ENCODE measurements at places on chromosomes 2 and 18.

- no peak for DNase-seq
These were observed 20.8 kb upstream of the KCNK3 start for GRCh38 chr2:26671691-26672090.

- no peak for DNase-seq
These were observed 219.5 kb downstream of the BCL2 start for GRCh38 chr18:63099848-63100629.

GRCh38 chr2:61898810-61899209 is 6.7 kb upstream of the COMMD1 start:
- DNase-seq, result no peak

- DNase-seq, result no peak
These were observed 26.6 kb downstream of the CDKL4 start for GRCh38 chr2:39217192-39217550.

GRCh38 chr18:79896738-79897137 is 54.7 kb downstream of the SLC66A2 start:
- DNase-seq, result no peak

DNA sequence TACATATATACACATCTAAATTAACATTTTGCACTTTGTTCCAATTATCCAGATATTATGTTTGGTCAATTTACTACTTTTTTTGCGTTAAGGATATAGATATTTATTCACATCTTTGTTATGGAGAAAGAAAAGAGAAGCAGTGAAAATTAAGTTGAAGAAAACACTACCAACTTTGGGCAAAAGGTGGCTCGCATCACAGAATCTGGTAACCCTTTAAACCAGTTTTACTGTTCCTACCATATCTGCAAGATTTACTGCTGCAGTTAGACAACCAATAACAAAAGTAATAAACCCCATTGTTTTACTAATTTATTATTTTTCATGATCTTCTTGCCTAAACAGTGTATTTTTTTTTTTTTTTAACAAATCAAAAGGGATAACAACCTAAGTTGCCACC is 53.6 kb downstream of the SMAD2 start:
- no peak for DNase-seq

- DNase-seq, result no peak
These were observed 1.5 kb downstream of the GPC1 start for GRCh38 chr2:240436683-240437550.

DNA sequence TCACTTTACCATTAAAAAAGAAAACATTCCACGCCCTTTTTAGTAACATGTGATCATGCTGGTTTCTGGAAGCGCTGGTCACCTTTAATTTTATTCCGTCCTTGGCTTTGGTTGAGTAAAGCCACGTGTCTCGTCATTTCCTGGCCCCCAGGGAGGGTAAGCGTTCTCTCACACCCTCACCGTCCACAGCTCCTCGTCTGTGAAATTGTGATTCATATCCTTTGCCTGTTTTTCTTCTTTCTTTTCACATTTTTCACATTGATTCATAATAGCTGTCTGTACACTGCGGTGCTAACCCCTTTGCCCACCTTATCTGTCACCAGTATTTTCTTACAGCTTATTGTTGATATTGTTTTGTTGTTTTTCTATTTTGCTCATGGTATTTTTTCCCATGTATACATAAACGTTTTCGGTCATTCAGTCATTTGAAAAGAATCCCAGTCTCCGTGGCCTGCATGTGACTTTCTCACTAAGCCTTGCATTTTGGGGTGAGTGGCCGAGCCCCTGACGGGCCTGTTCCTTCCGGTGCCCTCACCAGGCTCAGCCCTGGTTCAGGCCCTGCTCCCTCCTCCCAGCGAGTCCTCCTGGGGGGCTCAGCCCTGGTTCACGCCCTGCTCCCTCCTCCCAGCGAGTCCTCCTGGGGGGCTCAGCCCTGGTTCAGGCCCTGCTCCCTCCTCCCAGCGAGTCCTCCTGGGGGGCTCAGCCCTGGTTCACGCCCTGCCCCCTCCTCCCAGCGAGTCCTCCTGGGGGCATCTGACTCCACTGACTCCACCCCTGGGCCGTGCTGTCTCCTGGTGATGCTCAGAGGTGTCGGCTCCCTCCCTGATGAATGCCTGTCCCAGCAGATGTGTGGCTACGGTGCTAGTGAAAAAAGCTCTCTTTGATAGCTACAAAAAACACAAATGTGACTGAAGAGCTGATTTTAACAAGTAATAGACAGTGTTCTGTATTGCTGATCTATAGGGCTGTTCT is 249.7 kb upstream of the PXDN start:
- DNase-seq, result no peak

GRCh38 chr2:141889788-141890187 is 241.0 kb downstream of the LRP1B start:
- no peak for DNase-seq

- no peak for DNase-seq
These were observed 62.5 kb upstream of the NFE2L2 start for GRCh38 chr2:177327009-177327408.

DNA sequence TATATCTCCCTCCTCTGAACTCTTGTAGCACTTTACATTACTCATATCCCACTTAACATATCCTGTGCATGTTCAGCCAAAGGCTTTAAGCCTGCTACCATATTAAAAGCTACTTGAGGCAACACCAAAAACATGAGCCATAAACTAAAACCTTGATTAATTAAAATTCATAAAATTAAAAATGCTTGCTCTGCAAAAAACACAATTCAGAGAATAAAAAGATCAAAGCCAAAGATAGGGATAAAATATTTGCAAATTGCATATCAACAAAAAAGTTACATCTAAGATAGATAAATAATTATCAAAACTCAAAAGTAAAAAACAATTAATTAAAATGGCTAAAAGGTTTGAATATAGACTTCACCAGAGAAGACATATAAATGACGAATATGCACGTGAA is 495.4 kb upstream of the PIK3C3 start:
- DNase-seq, result no peak

DNA sequence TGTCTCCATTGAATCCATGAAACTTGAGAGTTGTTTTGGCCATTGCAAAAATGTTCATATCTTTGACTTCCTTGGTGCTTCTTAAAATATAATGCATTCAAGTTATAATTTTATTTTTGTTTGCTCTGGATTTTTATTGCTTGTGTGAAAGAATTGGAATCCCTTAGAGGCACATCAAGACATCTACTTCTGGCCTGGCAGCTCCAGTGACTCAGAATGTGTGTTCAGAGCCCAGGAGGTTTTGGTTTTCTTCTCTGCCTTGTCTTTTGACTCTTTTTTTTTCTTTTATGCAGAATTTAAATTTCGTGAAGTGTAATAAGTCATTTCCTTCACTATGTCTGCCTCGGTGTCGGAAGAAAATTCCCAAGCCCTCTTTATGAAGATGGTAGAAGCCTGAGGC is 180.2 kb downstream of the LTBP1 start:
- DNase-seq, result no peak

- no peak for DNase-seq
These were observed 12.0 kb upstream of the ZNF396 start for GRCh38 chr18:35389095-35389618.

DNA sequence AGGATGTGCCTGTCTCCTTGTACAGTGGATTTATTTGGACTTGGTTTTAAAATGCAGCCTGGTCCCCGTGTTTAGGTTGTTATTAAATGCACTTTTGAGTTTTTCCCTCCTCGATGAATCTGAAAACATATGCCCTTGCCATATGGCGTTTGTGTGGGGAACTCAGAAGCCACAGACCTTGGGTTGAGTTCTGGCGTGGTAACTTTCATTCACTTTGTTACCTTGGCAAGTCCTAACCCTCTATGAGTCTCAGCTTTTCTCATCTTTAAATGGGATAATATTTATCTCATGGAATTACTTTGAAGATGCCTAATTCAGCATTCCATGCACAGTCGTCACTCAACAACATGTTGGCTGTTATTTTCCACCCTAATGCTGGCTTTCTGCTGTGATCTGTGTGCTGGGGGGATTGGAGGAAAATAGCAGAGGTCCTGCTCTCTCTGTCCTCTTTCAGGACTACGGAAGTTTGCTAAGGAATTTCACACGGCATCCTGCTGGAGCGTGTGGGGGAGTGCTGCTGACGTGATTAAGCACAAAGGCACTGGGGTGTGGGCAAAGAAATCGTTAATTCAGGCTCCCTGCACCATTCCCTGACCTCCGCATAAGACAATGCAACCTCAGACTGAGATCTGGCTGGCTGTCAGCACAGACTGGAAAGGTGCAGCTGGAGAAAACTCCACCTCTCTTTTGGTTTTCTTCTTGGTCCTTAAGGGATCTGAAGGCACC is 61.7 kb downstream of the LDLRAD4 start:
- no peak for DNase-seq

Data from GM12864 (cell line).